ENCODE measurements at places on chromosomes 7 and 10. TPM values are rescaled to one million over a fixed set of nuclear protein-coding genes. Genes with fewer than 3 reads are reported as not detected.

GRCh38 chr7:70597066-70597465, 534.9 kb upstream of the GALNT17 start:
- DNase-seq: no peak
- no peak overlapping the region for H3K4me3 ChIP-seq
- no peaks in the 10 kb centered on the region for H3K27me3 ChIP-seq
- H3K27ac ChIP-seq: no peak overlapping the region

GRCh38 chr7:55475855-55476803, 96.2 kb downstream of the VOPP1 start:
- H3K4me3 ChIP-seq: no peak overlapping the region
- no peak for DNase-seq
- H3K27ac ChIP-seq: no peak overlapping the region
- H3K27me3 ChIP-seq: no peaks in the 10 kb centered on the region
- H3K36me3 ChIP-seq: peaks cover 5% of the 10 kb centered on the region

- no peaks in the 10 kb centered on the region for H3K27me3 ChIP-seq
- H3K4me1 ChIP-seq: no peaks in the 10 kb centered on the region
Measured at GRCh38 chr7:2477447-2478398, 1.5 kb upstream of the GRIFIN start.

- no peaks in the 10 kb centered on the region for H3K4me1 ChIP-seq
- no peak overlapping the region for H3K27ac ChIP-seq
- H3K4me3 ChIP-seq: no peak overlapping the region
- peak; percentile 51 for DNase-seq
- H3K27me3 ChIP-seq: no peaks in the 10 kb centered on the region
- no peaks in the 10 kb centered on the region for H3K36me3 ChIP-seq
Measured at GRCh38 chr7:15801551-15801950, 115.1 kb upstream of the MEOX2 start.

DNA sequence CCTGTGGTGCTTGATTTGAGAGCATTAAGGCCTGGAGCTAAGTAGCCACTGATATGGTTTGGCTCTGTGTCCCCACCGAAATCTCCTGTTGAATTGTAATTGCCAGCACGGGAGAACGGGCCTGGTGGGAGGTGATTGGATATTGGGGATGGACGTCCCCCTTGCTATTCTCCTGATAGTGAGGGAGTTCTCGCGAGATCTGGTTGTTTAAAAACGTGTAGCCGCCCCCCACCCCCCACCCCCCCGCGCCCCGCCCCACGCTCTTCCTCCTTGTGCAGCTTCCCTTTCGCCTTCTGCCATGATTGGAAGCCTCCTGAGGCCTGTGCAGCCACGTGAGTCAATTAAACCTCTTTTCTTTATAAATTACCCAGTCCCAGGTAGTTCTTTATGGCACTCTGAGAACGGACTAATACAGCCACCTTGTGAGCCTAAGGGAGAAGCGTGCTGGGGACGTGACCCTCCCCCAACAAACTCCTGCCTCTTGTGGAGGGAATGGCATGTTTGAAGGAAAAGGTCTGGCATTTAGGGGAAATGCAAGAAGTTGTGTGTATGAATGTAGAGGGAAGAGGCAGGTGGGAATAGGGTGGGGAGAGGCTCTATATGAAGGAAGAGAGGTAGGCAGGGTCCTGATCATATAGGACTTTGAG, 118.0 kb upstream of the KMT2C start:
- H3K27ac ChIP-seq: no peak overlapping the region
- H3K4me3 ChIP-seq: no peak overlapping the region
- H3K4me1 ChIP-seq: no peaks in the 10 kb centered on the region
- no peaks in the 10 kb centered on the region for H3K36me3 ChIP-seq

Gene ZNRF2
- total RNA-seq: 21.1 TPM

Data from aorta (tissue), 5 donors.